ENCODE measurements at places on chromosomes 5 and 9.

DNA sequence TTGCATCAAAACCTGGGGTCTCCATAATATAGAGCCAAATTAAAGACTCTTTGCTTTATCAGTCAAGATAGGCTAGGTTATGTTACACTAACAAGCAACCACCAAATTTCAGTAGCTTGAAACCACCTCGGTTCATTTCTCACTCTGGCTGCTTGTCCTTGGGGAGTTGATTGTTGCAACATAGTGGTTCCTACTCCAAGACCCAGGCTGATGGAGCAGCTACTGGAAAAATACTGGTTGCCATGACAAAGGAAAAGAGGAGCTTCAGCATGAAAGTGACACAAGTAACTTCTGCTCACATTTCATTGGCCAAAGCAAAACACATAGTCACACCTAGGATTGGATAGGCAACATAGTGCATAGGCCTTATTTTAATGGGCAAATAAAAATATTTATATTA, 18.5 kb upstream of the RCL1 start:
- DNase-seq = no peak

GRCh38 chr9:115385383-115386122, 267.6 kb upstream of the TNC start:
- DNase-seq = no peak

- no peak for DNase-seq
Observed at GRCh38 chr5:149747141-149747832, 17.2 kb downstream of the PPARGC1B start.

- DNase-seq = no peak
Observed at GRCh38 chr5:159033351-159033657, 66.4 kb downstream of the EBF1 start.

DNA sequence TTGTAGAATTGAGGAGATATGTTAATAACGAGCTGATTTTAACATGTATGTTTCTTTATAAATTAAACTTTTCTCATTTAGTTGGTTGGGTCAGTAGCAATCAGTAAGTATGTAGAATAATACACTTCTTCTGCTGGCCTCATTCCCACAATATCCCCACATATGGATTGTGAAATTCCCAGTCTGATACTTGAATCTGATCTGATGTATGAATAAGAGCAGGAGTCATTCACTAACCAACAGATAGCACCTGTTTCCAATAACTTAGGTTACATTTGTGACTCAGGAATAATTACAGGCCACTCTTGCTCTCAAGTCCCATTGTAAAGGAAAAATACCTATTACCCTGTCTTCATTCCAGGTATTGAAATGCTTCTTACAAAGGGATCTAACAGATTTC, 23.9 kb downstream of the SLC36A1 start:
- DNase-seq = no peak

DNA sequence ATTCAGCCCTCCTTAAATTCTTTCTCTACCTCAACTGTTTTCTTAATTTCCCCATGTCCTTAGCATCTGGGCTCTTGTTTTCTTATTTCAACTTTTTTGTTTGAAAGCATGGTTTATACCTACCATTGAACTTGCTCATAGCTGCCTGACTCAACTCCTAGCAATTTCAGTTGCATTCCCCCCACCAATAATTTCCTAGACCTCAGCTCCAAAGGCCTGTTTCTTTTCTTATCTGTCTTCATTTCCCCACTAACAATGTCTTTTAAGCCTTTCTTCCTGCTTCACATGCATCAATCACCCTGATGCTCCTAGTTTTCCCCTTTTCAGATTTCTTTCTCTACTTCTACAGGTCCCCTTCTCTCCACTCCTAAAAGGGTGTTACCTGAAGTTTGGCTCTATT, 129.7 kb upstream of the PDE4D start:
- no peak for DNase-seq

DNA sequence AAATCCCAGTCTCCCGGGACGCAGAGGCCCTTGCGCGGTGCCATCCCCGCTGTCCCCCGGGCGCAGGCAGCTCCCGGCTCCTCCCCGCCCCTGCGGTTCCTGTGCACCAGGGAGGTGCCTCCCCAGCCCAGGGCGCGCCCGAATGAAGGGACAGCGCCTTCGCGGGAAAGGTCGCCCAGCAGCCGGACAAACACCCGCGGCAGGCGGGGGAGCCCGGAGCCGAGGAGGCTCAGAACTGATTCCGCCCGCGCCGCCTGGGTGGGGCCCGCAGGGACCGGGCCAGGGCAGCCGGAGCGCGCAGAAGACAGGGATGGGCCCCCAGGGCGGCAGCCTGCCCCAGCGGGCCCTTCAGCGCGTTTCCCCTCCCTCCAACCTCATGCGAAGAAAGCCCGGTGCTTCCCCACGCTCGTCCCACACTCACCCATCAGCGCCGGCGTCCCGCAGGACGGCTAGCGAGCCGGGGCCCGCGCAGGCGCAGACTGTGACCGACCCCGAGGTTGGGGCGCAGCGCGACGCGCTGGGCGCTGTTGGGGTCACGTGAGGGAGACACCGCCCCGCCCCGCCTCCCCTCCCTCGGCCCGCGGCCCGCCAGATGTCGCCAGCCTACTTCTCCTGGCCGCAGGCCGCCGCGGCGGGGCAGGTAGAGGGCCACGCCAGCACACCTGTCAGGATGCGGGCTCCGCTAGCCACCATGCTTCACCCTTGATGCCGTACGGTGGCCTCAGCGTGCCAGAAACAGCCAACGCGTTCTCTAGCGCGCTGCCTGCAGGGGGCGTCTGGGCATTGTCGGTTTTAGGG, at the start of gene SLC25A51:
Gene SLC25A51 (minus strand): TSS at position 481 of the 798 bp plus-strand sequence. CDS start 15,577 bp downstream, outside the sequence.
- peak; percentile 89 for DNase-seq

DNA sequence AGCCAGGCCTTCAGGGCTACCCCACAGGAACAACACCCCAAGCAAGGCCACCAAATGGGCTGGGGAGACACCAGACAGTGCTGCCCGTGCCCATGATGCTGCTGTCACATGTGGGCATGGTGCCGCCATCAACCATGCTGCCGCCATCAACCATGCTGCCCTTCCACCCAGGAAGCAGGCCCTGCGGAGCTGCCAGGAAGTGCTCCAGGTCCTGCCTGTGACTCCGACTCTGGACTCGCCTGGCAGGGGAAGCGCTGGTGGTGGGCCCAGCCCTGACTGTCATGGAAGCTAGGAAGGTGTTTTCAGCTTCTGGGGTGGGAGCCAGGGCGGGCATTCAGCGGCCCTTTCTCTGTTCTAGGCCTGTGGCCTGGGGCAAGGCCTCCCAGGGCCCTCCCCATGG, 8.8 kb downstream of the AK8 start:
- DNase-seq = no peak

- DNase-seq = no peak
Observed at GRCh38 chr5:33166522-33166921, 274.2 kb upstream of the TARS1 start.

DNA sequence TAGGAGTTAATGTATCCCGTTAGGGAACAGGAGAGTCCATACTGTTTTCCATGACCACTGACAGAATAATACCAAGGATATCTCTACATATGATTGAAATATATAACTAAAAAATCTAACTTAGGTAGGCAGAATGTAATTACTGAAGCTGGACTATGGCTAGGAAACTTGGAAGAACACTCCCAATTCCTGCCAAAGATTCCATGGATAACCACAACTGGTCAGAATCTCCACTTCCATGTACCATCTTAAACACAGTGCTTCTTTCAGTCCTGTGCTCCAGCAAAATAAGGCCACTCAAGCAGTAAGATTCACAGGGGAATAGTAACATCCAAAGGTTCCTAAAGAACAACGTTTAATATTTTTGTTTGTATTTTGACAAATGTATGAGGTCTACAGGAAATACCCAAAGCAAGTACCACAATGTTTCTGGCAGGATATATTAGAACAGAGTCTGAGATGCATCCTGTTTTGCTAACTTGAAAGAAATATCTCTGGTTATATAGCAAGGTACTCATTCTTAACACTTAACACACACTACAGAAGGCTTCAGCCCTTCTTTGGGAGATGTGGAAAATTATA, 295.0 kb downstream of the ADAMTS6 start:
- no peak for DNase-seq

Measured in HFFc6 (cell line).